Left cardiac atrium (tissue), 4 donors: ENCODE measurements at places on chromosomes 11 and 22. TPM values are rescaled to one million over a fixed set of nuclear protein-coding genes. Genes with fewer than 3 reads are reported as not detected.

- no peak for DNase-seq
These were observed 82.8 kb downstream of the FBXO7 start for GRCh38 chr22:32557444-32557843.

- no peak for DNase-seq
These were observed 3.6 kb upstream of the OR2AT4 start for GRCh38 chr11:75100314-75100713.

DNA sequence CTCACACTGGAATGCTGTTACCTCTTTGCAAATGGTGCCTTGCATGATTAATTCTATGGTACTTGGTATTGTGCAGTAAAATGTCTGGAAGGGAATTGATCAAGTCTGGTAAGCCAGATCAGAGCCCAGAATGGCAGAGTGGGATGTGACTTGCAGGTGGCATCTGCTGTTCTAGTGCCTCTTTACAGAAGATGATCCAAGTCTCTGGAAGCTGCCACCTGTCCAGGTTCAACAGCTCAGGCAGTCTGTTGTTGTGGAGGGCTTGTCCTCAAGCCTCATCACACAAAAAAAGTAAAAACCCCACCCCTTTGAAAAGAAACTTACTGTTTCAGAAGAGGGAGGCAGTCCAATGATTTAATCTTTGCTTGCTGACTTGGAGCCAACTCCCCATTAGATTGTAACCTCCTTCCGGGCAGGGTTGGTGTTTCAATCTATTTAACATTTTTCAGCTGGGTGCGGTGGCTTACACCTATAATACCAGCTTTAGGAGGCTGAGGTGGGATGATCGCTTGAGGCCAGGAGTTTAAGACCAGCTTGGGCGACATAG is 17.1 kb downstream of the ZNRF3 start:
- DNase-seq = no peak

- peak; percentile 43 for DNase-seq
These were observed 55.3 kb upstream of the FBXO3 start for GRCh38 chr11:33829430-33830141.

DNA sequence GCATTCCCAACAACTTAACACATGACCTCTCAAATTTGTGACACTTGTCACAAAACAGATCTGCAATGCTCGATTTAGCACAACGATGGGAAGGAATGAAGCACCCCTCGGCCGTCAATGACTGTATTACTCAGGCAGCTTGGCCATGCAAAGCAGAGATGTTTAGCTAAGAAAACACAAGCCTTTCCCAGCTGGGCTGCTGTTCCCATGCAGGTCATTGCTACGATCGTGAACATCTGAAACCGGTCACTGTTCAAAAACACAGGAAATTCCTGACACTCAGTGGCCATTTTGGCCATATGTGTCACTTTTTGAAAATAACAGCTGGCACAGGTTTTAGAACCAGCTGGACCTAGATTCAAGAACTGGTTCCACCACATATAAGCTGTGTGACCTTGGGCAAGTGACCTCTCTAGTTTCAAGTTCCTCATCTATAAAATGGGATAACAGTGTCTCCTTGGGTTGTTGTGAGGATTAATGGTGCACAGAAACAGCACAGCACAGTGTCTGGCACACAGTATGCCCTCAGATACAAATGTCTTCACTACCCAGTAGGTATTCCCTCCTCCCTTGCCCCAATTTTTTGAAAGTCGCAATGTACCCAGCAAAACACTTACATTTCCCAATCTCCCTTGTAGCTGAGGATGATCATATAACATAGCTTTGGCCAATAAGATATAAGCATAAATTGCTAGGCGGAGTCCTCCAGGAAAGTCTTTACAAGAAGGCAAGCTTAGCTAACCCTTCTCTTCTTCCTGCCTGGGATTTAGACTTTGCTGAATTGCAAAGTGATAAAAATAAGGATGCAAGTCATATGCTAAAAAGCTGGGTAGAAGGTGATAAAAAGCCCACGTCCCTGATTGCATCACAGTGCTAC is 93.1 kb downstream of the C11orf58 start:
- DNase-seq = no peak

DNA sequence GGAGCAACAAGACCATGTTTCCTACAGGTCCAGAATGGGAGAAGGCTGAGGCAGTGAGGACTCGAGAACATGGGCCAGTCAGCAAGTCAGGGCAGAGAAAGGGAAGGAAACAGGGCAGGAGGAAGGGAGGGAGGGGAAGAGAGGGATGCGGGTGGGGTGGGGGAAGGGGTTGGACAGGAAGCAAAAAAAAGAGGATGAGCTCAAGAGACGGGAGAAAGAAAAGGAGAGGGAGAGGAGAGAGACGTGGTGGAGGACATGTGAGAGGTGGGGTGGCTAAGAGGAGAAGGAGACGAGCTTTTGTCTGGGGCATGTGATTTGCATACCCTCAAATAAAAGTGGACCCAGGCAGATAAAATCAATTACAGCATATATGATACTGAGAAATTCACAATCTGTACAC is 389.5 kb upstream of the B3GAT1 start:
- no peak for DNase-seq

GRCh38 chr22:28108851-28109250 is 189.8 kb upstream of the PITPNB start:
- no peak for DNase-seq

DNA sequence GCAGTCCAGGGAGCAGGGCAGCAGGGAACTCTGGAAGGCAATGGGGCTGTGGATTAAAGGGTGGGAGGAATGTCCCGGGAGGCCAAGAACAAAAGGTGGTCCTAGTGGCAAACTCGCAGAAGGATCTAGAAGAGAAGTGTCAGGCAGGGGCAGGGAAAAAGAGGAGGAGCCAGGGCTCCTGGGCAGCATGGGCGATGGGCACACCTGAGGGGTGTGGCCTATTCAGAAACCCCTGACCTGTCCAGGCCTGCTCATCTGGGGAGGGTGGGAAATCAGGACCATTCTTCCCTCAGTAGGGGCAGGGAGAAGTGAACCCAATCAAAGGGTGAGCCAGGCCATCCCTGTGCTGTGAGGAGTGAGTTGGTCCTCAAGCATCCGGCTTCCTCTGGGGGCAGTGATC is 108.6 kb downstream of the TRIM29 start:
- no peak for DNase-seq

DNA sequence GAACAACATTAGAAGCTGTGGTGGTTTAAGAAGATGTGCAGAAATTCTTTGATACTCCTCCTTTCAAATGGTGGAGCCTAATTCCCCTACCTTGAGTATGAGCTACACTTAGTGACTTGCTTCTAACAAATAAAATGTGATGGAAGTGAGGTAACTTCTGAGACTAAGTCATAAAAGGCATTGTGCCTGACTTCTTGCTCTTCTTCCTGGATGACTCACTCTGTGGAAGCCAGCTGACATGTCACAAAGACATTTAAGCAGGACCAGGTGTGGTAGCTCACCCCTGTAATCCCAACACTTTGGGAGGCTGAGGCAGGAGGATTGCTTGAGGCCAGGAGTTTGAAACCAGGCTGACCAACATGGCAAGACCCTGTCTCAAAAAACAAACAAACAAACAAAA is 3.9 kb upstream of the PLA2G3 start:
- DNase-seq = no peak

GRCh38 chr22:42673898-42674401 is 24.8 kb upstream of the CYB5R3 start:
- DNase-seq = no peak

- DNase-seq = no peak
These were observed 113.5 kb downstream of the SLC1A2 start for GRCh38 chr11:35305670-35306382.

PGR gene
- 5.5 TPM for total RNA-seq

C11orf52 gene
- 1.6 TPM for total RNA-seq
